ENCODE measurements at places on chromosomes 7 and 10. TPM values are rescaled to one million over a fixed set of nuclear protein-coding genes. Genes with fewer than 3 reads are reported as not detected.

SPAG6 gene
- not detected for total RNA-seq

RADIL gene
- total RNA-seq = 1.0 TPM

ECHDC3 gene
- 1.8 TPM for total RNA-seq

NKX2-3 gene
- not detected for total RNA-seq

CNTNAP2 gene
- 0.18 TPM for total RNA-seq

GRID2IP gene
- total RNA-seq = under 0.01 TPM

ELMO1 gene
- total RNA-seq = 38.6 TPM

LIPK gene
- total RNA-seq = not detected

PLAC9 gene
- 3.9 TPM for total RNA-seq

ZP3 gene
- 1.1 TPM for total RNA-seq

LEP gene
- total RNA-seq = under 0.01 TPM

ZNF488 gene
- 0.09 TPM for total RNA-seq

TMEM140 gene
- 8.3 TPM for total RNA-seq

LBX1 gene
- not detected for total RNA-seq

SPDYE1 gene
- total RNA-seq = not detected

PHKG1 gene
- 0.36 TPM for total RNA-seq

ZCWPW1 gene
- total RNA-seq = 0.85 TPM

ALOX5 gene
- total RNA-seq = under 0.01 TPM

PAX4 gene
- total RNA-seq = not detected

GPR15LG gene
- not detected for total RNA-seq

OR2A1 gene
- total RNA-seq = not detected

CCDC71L gene
- 30.7 TPM for total RNA-seq

GPR158 gene
- under 0.01 TPM for total RNA-seq

CRHR2 gene
- not detected for total RNA-seq

KLF14 gene
- total RNA-seq = not detected

CCDC172 gene
- not detected for total RNA-seq

UCN3 gene
- not detected for total RNA-seq

EFCAB10 gene
- total RNA-seq = under 0.01 TPM

C1GALT1 gene
- total RNA-seq = 15.3 TPM

VWA2 gene
- not detected for total RNA-seq

LRRN3 gene
- not detected for total RNA-seq

STEAP1B gene
- 29.0 TPM for total RNA-seq

CPA2 gene
- not detected for total RNA-seq

Measured in endothelial cell of coronary artery (primary cell).